Lung (tissue), 17 donors: ENCODE measurements at places on chromosomes 7 and 10. TPM values are rescaled to one million over a fixed set of nuclear protein-coding genes. Genes with fewer than 3 reads are reported as not detected.
A peak's percentile ranks its signal among the peaks of the same experiment; 100 is the strongest.

DNA sequence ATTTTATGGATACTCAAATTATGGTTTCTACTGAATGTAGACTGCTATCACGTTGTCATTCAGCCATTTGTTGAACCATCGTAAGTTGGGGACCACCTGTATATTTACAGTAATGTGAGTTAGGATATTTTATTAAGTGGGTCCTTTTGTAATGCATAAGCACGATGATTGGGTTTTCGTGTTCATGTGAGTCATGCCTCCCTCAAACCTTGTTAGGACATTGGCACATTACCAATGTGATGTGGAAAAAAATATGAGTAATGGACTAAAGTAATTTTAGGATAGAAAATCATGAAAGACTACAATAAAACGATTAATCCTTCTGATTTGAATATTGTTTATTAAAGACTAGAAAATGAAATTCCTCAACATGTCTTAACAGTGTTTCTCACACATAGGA, 8.7 kb downstream of the SMC3 start:
- DNase-seq = no peak
- no peak overlapping the region for H3K4me3 ChIP-seq
- H3K27ac ChIP-seq = no peak overlapping the region
- H3K4me1 ChIP-seq = no peaks in the 10 kb centered on the region
- peaks cover 9% of the 10 kb centered on the region for H3K36me3 ChIP-seq

DNA sequence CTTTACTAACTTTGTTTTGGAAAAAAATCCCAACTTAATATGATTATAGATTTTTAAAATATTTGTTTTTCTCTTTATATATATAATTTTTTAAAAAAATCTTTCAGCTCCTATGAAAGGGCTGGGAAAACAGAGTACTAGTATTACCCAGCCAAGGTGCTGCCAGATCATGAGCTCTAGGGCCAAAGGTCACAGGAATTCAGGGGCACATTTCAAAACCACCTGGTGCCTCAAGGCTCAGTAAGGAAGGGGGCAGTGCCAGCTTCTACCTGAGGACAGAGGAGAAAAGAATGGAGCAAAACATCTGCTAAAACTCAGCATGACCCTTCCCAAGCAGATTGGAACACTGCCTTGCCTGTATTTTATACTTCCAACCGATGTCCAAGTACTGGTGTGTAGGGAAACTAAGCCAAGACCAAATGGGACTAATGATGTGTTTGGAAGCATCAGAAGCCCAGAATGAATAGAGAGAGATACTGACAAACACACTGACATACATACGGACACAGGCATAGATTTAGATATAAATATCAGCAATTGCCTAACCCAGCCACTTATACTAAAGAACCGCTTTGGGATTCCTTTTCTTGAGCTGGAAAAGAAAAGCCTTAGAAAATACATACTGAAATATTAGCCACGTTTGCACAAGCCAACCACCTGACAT, 667.3 kb downstream of the PARD3 start:
- no peak overlapping the region for H3K4me3 ChIP-seq
- no peaks in the 10 kb centered on the region for H3K4me1 ChIP-seq
- H3K27me3 ChIP-seq = no peaks in the 10 kb centered on the region
- H3K36me3 ChIP-seq = no peaks in the 10 kb centered on the region
- peak; percentile 89 for DNase-seq
- H3K27ac ChIP-seq = no peak overlapping the region

DNA sequence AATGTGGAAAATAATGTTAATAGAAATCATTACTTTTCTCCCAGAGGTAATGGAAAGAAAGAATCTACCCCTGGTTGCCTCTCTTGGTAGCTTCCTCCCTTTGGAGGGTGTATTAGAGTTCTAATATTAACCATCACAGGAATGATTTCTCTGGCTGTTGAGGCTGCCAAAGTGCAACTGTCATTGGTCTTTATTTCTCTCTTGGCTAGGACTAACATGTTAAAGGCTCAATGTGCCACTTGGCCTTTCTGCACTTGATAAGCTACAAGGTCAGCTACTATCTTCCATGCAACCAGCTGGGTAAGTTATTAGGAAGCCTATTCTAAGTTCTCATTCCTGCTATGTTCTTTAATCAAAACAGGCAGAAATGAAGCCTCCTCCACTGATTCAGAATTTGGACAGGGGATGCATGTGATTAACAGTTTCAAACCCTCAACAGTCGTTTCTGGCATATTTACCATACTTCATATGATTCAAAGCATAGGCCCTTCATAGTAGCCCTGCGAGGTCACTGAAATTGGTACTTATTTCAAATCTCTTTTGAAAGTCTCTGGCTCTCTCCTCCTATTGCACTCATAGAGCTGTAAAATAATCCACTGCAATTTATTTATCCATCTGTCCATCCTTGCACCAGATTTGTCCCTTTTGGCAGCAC, 645.0 kb downstream of the SORCS1 start:
- DNase-seq = no peak
- H3K4me1 ChIP-seq = no peaks in the 10 kb centered on the region
- H3K4me3 ChIP-seq = no peak overlapping the region
- no peak overlapping the region for H3K27ac ChIP-seq
- no peaks in the 10 kb centered on the region for H3K27me3 ChIP-seq
- H3K36me3 ChIP-seq = no peaks in the 10 kb centered on the region

GRCh38 chr10:135601-136464, 578 bp downstream of the ZMYND11 start:
- peak; percentile 69 for DNase-seq
- H3K4me3 ChIP-seq = peak overlapping the region; percentile 88
- H3K4me1 ChIP-seq = peaks cover 6% of the 10 kb centered on the region

- DNase-seq = no peak
- H3K4me1 ChIP-seq = peaks cover 9% of the 10 kb centered on the region
- H3K4me3 ChIP-seq = peak overlapping the region; percentile 92
- peak overlapping the region; percentile 87 for H3K27ac ChIP-seq
Measured at GRCh38 chr7:876972-877311, 588 bp downstream of the GET4 start.

GRCh38 chr10:8035006-8035640, 19.4 kb upstream of the GATA3 start:
- H3K27ac ChIP-seq = no peak overlapping the region
- no peaks in the 10 kb centered on the region for H3K4me1 ChIP-seq
- H3K36me3 ChIP-seq = no peaks in the 10 kb centered on the region
- H3K4me3 ChIP-seq = no peak overlapping the region

GRCh38 chr10:32446536-32447406, 831 bp downstream of the CCDC7 start:
- peak; percentile 80 for DNase-seq
- no peaks in the 10 kb centered on the region for H3K4me1 ChIP-seq
- peak overlapping the region; percentile 71 for H3K4me3 ChIP-seq
- H3K27ac ChIP-seq = peak overlapping the region; percentile 99
- no peaks in the 10 kb centered on the region for H3K36me3 ChIP-seq

DNA sequence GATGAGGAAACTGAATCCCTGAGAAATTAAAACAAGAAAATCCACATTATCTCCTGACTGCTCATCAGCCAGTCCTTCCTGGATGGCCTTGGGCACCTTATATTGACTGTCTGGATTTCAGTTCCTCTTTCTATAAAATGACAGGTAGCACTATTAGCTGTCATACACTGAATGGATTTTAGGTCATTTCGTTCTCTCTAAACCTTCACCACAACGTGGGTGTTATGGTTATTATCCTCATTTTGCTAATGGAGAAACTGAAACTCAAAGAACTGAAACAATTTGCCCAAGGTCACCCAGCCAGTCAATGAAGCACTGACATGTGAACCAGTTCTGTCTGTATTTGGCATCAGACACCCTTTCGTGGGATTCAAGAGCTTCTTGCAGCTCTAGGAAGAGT, 193.8 kb downstream of the CYP26A1 start:
- no peaks in the 10 kb centered on the region for H3K36me3 ChIP-seq
- no peak overlapping the region for H3K27ac ChIP-seq
- no peaks in the 10 kb centered on the region for H3K4me1 ChIP-seq
- H3K27me3 ChIP-seq = no peaks in the 10 kb centered on the region
- no peak overlapping the region for H3K4me3 ChIP-seq
- no peak for DNase-seq

- peaks cover 5% of the 10 kb centered on the region for H3K4me1 ChIP-seq
- H3K27ac ChIP-seq = no peak overlapping the region
- no peak for DNase-seq
- no peaks in the 10 kb centered on the region for H3K36me3 ChIP-seq
- H3K27me3 ChIP-seq = no peaks in the 10 kb centered on the region
Measured at GRCh38 chr7:130925136-130925794, 191.3 kb upstream of the KLF14 start.

DNA sequence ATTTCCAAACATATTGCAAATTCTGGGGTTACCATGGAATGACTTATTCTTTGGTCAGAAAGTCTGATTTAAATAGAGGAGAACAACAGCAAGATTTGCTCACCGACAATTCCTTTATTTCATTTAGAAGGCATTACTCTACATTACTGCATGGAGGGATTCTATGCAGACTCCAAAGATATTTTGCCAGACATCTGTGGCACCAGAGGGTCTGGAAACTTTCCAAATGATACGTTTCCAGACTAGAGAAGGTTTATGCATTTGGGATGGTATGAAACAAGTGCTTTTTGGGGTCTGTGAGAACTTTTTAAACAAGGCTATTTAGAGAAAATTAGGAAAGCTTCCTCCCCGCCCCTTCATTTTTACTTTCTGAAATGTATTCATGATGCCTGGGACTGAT, 125.3 kb downstream of the SAMD9 start:
- no peak overlapping the region for H3K27ac ChIP-seq
- no peak overlapping the region for H3K4me3 ChIP-seq
- no peaks in the 10 kb centered on the region for H3K4me1 ChIP-seq
- H3K36me3 ChIP-seq = no peaks in the 10 kb centered on the region
- DNase-seq = no peak
- H3K27me3 ChIP-seq = no peaks in the 10 kb centered on the region

- no peak overlapping the region for H3K4me3 ChIP-seq
- no peak overlapping the region for H3K27ac ChIP-seq
- no peaks in the 10 kb centered on the region for H3K36me3 ChIP-seq
- H3K4me1 ChIP-seq = no peaks in the 10 kb centered on the region
- no peaks in the 10 kb centered on the region for H3K27me3 ChIP-seq
Measured at GRCh38 chr7:53119514-53119941, 84.1 kb downstream of the POM121L12 start.

- H3K27ac ChIP-seq = no peak overlapping the region
- H3K4me3 ChIP-seq = no peak overlapping the region
- DNase-seq = peak; percentile 16
- no peaks in the 10 kb centered on the region for H3K36me3 ChIP-seq
- no peaks in the 10 kb centered on the region for H3K27me3 ChIP-seq
Measured at GRCh38 chr7:2928613-2929311, 84.7 kb upstream of the GNA12 start.

GRCh38 chr10:12445701-12446334, 96.5 kb downstream of the CAMK1D start:
- H3K4me1 ChIP-seq = no peaks in the 10 kb centered on the region
- H3K36me3 ChIP-seq = no peaks in the 10 kb centered on the region
- DNase-seq = no peak
- no peak overlapping the region for H3K4me3 ChIP-seq
- H3K27me3 ChIP-seq = no peaks in the 10 kb centered on the region
- H3K27ac ChIP-seq = no peak overlapping the region

DNA sequence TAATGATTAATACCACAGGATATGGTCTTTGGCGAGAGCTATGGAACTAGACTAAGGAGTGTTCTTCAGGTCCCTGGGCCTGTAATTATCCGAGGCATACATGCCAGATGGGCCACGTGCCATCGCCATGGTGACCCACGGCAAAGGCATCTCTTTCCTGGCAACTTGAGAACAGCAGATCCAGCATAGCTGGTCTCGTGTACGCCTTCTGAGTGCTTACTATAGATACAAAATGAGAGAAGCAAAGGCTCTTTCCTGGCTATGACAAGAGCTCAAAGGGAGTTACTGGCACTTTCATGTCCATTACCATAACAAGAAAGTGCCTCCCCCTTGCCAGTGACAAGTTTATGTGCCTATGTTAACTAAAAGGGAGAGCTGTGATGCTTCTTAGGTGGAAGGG, 26.0 kb upstream of the GLI3 start:
- H3K4me3 ChIP-seq = no peak overlapping the region
- DNase-seq = peak; percentile 41
- no peak overlapping the region for H3K27ac ChIP-seq
- H3K27me3 ChIP-seq = no peaks in the 10 kb centered on the region
- H3K4me1 ChIP-seq = no peaks in the 10 kb centered on the region
- no peaks in the 10 kb centered on the region for H3K36me3 ChIP-seq

DNA sequence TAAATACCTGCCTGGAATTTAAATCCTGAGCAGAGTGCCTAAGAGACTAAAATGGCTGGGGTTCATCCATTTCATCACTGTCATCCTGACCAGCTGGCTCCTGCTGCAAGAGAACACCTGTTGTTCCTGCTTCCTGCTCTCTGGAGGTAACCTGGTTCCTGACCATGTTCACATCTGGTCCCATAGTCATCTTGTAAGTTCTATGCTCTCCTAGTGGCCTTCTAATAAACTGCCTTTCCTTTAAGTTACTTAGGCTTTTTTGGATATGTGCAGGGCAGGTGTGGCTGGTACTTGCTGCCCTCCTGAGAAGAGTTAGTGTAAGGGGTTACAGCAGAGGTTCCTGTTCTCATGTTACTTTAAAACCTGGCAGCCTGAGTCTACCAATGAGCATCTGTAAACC, 80.0 kb downstream of the NRCAM start:
- H3K4me3 ChIP-seq = no peak overlapping the region
- no peak for DNase-seq
- H3K36me3 ChIP-seq = no peaks in the 10 kb centered on the region
- no peaks in the 10 kb centered on the region for H3K27me3 ChIP-seq
- no peak overlapping the region for H3K27ac ChIP-seq

DNA sequence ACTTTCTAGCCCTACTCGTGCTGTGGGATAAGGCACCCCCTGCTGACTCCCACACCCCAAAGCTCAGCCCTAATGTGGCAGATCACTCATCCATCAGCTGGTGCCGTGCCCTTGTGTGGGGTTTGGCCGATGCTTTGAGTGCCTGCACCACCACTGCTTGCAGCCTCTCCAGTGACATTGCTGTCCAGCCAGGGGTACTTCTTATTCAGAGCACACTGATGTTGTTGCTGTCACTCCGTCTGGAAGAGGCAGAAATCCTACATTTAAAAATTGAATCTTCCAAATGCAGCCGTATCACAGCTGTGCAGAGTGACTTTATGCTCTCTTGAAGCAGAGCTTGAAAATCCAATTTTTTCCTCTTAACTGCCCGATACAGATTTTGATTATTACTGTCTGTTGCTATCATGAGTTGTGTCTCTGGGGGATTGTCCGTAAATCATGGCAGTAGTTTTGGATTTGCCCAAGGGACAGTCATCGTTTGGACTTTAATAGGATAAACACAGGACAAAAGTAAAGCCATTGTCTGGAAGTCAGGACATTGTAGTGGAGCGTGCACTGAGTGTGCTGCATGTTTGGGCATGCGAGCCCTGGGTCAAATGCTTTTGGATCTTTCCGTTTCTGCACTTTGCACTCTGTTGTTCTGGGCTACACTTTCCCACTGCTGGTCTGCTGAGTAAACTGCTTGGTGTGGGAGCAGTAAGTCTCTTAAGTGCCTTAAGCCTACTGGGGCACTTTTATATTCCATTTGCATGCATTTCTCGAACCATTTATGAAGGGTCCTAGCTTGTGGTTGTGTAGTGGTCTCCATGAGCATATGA, 128.2 kb downstream of the DOCK1 start:
- no peak overlapping the region for H3K4me3 ChIP-seq
- H3K36me3 ChIP-seq = peaks cover 40% of the 10 kb centered on the region
- H3K27ac ChIP-seq = no peak overlapping the region
- DNase-seq = no peak

DKK1 gene
- 9.2 TPM for total RNA-seq

DYDC2 gene
- 8.6 TPM for total RNA-seq

SOSTDC1 gene
- 6.1 TPM for total RNA-seq

TUBAL3 gene
- 0.12 TPM for total RNA-seq

GDF2 gene
- total RNA-seq = not detected

PEX1 gene
- total RNA-seq = 13.0 TPM

MMP21 gene
- 0.46 TPM for total RNA-seq

INHBA gene
- 2.8 TPM for total RNA-seq

WDFY4 gene
- 11.9 TPM for total RNA-seq

MYOF gene
- total RNA-seq = 194 TPM

NACAD gene
- 2.3 TPM for total RNA-seq

CUBN gene
- 1.7 TPM for total RNA-seq
